ENCODE measurements at places on chromosomes 11 and 22. TPM values are rescaled to one million over a fixed set of nuclear protein-coding genes. Genes with fewer than 3 reads are reported as not detected.

DNA sequence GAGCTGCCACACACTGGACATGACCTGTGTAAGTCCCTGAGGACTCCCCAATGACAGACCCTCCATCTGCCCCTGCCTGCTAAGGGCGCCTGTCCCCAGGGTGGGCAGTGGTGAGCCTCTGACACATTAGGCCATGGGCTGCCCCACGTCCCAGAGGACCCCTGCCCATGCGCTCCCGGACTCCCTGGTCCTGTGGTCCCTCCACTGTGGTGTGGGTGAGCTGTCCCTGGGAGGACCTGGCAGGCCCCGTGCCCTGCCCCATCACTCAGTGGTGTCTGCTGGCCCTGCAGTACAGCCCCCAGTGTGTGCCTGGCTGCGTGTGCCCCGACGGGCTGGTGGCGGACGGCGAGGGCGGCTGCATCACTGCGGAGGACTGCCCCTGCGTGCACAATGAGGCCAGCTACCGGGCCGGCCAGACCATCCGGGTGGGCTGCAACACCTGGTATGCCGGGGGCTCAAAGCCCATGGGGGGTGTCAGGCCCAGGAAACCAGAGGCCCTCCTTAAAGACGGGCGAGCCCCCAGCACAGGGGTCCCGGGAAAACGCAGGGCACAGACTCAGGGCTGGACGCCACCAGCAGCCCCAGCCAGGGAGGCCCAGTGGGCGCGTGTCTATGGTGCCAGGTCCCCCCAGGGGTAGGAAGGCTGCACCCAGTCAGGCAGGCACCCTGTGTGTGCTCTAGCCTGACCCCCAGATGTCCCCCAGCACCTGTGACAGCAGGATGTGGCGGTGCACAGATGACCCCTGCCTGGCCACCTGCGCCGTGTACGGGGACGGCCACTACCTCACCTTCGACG lies 18.7 kb downstream of the MUC5AC start:
- peak; percentile 69 for DNase-seq

DNA sequence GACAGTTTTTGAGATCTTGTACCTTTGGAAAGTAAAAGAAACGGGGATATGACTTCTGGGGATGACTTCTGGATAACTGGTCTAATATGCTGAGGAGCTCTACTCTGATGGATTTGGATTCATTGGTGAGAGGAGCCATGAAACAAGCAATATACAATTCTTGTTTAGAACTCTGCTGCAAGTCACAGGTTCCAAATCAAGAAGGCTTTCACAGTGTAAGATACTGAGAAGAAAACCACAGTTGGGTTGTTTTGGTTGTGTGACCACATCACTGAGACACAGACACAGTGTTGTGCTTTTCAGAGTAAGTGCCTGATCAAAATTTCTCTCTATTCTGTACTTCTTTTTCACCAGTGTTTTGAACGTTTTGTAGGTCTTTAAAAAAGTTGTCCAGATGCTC lies 13.1 kb upstream of the UCP2 start:
- no peak for DNase-seq

ROM1 gene
- 7.1 TPM for total RNA-seq

DNA sequence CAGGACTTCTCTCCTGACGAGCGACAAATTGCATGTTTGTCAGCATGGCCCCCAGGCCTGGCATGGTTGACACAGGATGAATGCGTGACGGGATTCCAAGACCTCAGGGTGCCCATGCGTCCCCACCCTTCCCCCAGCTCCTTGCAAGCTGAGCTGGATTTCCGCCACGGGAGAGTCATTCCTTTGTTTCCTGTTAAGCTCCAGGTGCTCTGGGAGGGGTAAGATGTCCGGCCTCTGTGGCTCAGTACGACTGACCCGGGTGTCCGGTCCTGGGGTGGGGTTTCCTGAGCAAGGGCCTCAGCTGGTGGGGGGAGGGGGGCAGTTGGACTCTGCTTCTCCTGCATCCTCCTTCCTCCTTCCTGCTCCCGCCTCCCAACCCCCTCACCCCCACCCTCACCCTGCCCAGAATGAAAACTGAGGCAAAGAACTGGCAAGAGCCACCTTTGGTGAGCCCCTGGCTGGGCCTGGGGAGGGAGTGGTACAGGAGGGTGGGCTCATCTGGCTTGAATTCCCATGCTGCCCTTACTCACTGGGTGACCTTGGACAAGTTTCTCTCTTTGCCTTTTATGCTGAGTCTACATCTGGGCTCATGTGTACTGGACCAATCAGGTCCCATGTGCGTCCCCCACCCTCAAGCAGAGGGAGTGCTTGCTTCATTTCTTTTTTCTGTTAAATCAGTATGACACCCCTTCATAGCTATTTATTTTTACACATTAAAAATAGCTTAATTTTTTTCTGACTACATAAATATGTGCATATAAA lies 2.5 kb downstream of the CDC42EP2 start:
- peak; percentile 90 for DNase-seq

GRCh38 chr11:63635762-63636465 lies 21.7 kb upstream of the PLAAT3 start:
- no peak for DNase-seq

DNA sequence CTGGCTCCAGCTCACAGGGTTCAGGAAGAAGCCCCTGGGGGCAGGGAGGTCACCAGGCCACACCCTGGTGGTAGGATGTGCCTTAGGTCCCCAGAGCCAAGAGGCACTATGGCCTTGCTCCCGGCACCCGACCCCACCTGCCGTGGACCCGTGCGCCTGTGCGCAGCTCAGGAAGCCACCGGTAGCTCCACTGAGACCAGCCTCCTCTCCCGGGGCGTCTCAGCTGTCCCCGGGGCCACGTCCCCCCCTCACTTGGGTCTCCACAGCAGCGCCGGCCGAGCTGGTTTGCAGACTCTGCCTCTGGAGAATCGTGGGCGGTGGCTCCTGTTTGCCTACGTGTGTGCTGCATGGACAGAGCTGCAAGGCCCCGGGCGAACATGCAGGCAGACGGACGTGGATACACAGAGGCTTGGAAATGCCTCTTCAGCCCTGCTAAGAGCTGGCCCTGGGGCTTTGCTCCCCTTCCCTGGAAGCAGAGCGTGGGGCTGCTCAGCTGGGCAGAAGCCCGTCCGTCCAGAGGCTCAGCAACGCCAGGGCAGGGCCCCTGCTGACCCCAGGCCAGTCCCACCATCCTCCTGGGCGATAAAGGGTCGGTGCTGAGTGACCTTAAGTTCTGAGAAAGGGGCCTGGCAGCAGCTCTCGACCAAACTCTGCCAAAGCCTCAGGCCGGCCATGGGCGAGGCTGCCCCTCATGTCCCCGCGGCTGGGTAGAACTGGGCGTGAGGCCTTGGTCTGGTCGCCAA lies 15.3 kb upstream of the MUC5B start:
- peak; percentile 76 for DNase-seq

SPDYC gene
- total RNA-seq = not detected

Data from posterior vena cava (tissue), 2 donors.